ENCODE measurements at places on chromosomes 2 and 18.
A peak's percentile ranks its signal among the peaks of the same experiment; 100 is the strongest.

- no peak for DNase-seq
These were observed at the start of gene TFPI for GRCh38 chr2:187554011-187554703. Gene TFPI, minus strand, starts transcription at chr2:187554435. Its CDS starts 50,667 bp downstream, at chr2:187503768.

- no peak for DNase-seq
These were observed 148.3 kb downstream of the HNMT start for GRCh38 chr2:138112536-138112935.

DNA sequence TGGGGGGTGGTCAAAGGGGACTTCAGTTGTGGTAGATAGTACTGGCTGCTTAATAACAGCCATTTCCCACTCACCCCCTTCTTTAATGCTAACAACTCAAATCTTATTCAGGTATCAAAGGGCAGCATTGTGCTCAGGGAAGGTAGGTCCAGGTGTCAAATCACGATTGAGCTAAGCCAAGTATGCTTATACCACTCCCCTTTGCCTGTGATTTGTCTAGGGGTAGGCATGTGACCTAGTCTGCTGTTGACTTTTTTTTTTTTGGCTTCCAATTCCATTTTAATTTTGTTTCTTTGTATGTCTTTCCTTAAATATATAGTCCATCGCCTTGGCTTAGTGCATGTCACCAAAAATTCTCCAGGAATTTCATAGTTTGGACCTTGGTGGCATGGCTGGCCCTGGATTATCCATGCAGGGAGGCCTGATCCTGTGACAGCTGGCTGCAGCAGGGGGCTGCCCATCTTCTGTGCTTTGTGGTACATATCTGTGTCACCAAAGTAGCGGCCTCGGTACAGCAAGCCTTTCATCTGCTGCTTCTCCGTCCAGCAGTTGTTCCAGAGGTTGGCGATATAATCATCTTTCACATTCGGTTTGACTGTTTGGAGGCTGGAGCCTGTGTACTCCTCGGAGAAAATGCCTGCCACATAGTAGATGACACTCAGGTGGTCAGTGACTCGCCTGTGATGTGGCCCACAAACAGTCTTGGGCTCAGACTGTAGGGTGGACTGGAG is 68.1 kb upstream of the SPRED2 start:
- no peak for DNase-seq

DNA sequence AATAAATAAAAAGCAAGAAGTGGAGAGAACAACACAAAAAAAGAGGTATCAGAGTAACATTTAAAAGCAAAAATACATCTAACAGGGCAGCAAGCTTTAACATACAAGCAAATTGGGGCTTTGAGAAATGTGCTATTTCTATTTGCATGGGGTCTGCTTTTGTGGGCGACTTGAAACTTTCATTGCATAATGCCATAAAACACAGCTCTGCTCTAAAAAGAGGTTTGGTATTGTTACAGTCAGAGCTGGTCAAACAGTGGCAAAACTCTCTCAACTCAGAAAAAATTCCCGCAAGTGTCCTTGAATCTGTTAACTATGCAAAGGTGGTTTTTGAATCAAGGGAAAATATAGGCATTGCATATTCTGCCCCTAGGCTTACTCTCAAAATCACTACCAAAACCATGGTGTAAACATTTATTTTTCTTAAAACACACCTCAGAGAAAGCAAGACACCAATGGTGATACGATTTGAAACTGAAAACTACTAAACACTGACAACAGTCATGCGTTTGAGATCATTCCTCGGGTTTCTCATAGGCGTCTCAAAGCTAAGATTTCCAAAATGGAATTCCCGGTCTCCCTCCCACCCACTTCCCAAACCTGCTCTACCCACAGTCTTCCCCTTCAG is 45.5 kb downstream of the RNF152 start:
- no peak for DNase-seq

DNA sequence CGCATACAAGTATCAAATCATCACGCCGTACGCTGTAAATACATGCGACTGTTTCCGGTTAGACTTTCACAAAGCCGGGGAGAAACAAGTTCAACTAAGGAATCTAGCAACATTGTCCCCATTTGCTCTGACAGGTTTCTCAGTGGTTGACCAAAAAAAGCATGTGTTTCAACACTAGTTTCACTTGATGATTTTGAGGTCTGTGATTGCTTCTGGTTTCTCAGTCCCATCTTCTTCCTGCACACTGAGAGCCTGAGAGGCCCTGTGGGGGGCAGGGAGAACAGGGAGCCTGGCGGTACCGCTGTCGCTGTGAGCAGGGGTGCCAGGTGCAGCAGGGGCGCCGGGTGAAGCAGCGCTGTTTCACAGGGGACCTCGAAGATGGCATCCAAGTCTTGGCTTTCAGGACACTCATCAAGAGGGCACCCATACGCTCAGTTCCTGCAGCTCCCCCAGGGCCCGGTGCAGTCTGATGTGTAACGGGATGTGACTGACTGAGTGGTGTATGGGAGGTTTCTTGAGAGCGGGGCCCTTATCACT is 270.9 kb downstream of the TWIST2 start:
- DNase-seq = no peak

- no peak for DNase-seq
These were observed 172.3 kb downstream of the ALPK2 start for GRCh38 chr18:58456625-58457024.

DNA sequence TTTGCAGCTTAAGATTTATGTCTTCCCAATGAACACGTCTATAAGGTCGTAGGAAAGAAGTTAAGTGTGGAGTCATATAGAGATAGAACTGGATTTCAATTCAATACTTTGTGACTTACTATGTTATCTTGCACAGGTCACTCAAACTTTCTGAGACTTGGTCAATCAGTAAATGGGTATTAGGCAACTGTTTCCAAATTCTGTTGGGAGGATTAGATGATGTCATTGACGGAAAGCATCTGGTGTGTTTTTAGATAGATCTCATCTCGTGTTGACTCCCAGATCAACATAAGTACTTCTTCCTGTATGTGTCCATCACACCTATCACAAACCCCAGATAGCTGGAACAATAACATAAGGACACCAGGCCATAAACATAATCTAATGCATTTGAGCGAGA is 771.1 kb upstream of the FANCL start:
- DNase-seq = no peak

- DNase-seq = no peak
These were observed 735.5 kb upstream of the ACVR2A start for GRCh38 chr2:147109291-147109690.

DNA sequence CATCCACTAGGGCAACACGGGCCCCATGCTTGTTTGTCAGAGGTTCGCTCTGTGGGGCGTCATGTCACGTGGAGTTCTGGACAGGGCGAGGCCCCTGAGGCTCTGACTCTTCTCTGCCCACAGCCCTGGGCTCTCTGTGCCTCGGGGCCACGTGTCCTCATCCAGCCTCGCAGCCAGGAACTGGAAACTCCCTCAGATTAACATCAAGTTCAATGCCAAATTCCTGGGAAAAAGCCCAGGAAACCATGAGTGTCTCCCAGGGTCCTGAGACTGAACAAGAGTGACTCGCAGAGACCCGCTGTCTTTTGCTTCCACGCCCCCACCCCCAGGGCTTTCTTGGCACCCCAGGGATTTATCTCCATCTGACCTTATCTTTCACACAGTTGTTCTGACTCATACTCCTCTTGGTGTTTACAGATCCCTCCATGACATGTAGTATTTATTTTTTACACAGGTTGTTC is 174.0 kb upstream of the PIEZO2 start:
- DNase-seq = no peak

DNA sequence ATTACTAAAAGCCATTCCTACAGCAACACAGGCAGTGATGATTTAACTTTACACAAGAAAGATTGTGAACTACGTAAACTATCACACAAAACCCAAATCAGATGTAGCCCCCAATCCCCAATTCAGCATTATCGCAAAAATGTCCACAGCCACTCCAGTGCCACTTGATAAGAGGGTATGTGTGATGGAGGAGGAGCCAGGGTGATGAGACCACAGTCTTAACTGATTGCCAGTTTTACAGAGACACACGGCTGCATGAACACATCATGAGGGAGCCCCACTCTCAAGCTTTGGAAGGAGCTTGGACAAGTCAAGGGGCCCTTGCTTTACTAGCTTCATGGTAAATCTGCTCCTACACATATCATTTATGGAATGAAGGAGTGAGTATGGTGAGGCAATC is 116.0 kb downstream of the FAM161A start:
- DNase-seq = no peak

GRCh38 chr18:59627414-59627813 is 69.8 kb downstream of the CCBE1 start:
- no peak for DNase-seq

- DNase-seq = no peak
These were observed 10.5 kb upstream of the SLC1A4 start for GRCh38 chr2:64978514-64979268.

DNA sequence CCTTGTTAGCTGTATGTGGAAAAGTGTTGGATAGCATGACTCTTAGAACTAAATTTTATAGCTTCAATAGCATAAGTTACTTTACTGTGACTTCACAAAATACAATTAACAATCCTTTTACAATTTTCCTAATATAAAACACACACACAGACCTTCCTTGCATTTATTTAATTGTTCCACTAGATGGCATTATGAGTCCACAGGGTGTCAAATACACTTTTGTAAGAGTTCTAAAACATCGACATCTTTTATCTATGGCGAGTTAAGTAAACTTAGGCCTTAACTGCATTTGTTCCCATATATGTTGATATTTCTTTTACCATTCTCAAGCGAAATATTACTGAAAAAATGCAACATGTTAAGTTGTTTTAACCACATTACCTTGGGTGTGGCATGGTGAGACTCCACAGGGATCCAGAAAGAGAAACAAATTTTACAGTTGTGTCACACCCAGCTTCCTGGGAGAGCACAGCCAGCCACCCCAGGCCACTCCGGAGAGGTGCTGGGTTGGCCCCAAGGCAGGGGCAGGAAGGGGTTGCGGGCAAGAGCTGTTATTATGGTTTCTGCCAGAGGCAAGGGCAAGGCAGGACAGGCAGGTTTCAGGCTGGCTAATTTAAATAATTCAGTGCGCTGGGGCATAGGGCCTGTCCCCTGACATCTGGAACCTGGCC is 312.4 kb upstream of the MC4R start:
- DNase-seq = no peak

GRCh38 chr2:8685697-8686358 is 4.0 kb downstream of the ID2 start:
- peak; percentile 58 for DNase-seq

DNA sequence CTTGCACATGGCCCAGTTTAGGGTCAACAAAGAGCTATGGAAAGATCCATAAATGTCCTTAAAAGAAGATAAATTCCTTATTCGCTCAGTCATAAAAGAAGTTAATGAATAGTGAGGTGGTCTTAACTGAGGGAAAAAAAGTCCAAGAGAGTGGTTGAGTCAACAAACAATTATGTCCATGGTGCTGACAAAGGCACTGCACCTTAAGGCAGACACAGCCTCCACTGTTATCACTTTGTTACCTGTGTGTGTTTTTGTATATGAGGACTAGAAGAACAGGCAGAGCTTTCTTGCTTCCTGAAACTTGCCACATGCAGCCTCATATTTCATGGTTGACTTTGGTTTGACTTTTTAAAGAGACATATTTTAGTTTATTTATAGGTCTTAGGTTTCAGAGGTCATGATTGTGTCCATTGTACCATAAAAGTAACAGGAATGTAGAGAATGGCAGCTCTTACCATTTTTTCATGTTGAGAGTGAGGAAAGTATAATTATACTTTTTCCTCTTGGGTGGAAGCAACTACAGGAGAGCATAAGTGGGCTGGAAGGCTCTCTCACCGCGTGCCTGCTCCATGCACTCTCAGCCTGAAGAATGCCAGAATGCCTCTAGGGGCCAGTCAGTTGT is 93.6 kb downstream of the XRCC5 start:
- no peak for DNase-seq

DNA sequence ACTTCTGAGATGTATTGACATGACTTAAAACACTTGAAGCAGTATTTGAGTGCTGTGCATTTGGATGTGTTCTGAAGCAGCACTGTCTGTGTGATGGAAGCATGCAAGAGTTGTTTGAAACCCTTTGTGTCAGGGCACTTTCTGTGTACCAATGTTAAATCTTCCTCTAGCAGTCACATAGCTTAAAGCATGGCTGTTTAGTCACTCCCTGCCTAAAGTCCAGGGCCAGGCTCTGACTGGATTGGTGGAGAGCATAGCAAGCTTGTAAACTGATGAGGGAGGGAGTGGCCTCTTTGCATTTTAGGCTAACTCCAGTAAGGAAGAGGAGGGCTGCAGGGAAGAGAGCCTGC is 73.5 kb downstream of the MYO1B start:
- DNase-seq = no peak

GRCh38 chr2:55718165-55719008 is 24.7 kb upstream of the PNPT1 start:
- peak; percentile 5 for DNase-seq

GRCh38 chr2:63862806-63863205 is 21.1 kb downstream of the UGP2 start:
- DNase-seq = no peak

DNA sequence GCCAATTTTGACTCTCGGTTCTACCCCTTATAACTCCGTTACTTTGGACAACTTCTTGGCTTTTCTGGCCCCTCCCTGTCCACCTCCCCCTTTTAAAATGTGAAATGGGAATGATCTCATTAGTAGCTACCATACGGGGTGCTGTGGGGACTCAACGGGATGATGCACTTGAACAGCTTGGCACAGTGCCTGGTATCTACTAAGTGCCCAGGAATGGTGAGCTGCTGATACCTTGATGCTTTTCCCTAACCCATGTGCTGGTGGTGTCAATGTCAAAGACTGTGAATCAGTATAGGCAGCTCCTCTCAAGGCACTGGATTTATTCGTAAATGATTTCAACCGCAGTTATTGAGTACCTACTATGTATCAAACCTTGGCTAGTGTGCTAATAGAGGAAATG is 204.2 kb downstream of the LOXHD1 start:
- no peak for DNase-seq

All from C1 segment of cervical spinal cord (tissue), 14 donors.